ENCODE measurements at places on chromosomes 1 and 21.

GRCh38 chr1:225980005-225980836 is 18.9 kb downstream of the SDE2 start:
- DNase-seq, result no peak

DNA sequence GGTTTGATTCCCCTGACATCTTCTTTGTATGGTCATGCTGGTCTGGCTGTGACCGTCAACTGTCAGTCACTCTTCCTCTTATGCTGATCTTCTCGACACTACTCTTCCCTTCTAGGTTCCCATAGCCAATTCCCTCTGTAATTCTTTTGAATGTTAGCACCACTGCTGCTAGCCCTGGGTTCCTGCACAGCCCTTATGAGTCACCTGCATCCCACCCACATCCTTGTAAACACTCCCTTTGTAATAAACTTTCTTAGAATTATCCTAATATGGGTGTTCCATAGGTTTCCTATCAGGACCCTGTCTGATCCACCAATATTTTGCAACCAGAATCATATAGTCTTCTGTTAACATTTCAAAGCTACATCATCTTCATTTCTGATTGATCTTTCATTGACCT is 37.1 kb downstream of the JUN start:
- DNase-seq, result no peak

DNA sequence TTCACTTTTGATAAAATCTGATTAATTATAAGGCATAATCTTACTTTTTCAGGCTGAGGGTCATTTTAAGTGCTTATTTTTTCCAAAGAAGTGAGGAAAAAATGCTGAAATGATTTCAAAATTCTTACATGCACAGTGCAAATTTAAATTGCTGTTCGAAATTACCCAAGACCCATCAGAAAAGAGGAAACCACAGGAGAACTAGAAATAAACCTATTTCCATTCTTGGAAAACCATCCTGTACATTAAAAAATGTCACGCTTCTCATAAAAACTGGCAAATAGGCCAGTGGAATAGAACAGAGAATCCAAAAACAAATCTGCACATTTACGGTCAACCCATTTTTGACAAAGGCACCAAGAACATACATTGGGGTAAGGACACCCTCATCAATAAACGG is 414.9 kb downstream of the SMYD3 start:
- DNase-seq, result no peak

DNA sequence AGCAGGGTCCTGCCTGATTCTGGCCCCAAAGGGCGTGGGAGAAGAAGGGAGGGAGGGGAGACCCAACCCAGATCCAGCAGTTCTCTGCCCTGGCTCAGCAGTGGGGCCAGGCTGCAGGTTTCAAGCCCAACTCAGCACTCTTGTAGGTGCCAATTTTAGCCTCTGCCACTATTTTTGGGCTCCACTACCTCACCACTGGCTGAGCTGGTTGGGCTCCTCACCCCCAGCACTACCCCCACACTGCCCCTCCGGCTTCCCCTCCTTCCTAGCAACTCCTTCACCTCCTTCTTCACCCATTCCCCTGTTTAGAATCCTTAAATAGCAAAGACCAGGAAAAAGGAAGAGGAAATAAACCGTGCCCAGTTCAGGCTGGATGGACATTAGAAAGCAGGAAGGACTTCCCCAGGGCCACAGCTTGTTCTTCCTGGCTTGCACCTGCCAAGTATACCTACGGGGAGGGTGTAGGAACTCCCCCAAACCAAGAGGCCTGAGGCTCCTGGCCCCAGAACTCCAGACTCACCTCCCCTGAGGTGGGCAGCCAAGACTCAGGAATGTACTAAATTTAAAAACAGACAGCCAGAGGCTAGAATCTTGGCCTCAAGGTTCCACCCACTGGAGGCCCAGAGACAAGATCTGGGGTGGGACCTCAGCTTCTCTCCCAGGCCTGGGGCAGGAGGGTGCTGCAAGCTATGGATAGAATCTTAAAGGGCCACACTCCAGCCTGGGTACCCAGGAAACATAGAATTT is 1.4 kb upstream of the ARHGEF2 start:
- DNase-seq, result peak; percentile 89

All from NCI-H226 (cell line).